SK-N-DZ (cell line): ENCODE measurements at places on chromosomes 5 and 9.

DNA sequence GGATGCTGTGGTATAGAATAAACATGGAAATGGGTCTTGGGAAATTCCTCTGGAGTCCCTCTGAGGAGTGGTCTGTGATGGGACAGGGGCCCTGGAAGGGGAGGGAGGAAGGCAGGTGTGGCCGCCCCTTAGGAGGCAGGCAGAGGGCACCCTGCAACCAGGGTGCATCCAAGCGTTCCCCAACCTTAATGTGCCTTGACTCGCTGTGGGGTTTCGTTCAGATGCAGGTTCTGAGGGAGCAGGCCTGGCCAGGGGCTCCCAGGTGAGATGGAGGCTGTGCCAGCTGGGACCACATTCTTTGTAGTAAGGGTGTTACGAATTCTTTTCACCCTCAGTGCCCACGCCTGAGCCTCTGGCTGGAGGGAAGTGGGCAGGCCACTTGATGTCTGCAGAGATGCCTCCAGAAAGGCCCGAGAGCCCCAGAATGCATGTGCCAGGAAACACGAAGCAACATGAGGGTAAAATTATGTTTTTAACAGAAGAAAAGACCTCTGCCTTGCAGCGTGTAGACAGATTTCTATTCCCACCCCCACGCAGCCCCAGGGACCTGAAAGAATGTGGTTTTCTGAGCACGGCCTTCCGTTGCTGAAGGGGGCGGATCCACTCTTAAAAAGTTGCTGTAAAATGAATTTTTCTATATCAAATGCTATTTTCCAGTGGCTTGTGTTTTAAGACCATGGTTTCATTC lies 150.4 kb upstream of the IER5L start:
- no peak for DNase-seq

- no peak for DNase-seq
These were observed 415 bp downstream of the XRCC4 start for GRCh38 chr5:83077662-83078261.

GRCh38 chr5:105506692-105507277 lies 1944.2 kb upstream of the NUDT12 start:
- peak; percentile 42 for DNase-seq

- no peak for DNase-seq
These were observed 437.1 kb upstream of the TLE4 start for GRCh38 chr9:79134654-79135053.

- DNase-seq, result no peak
These were observed 13.3 kb upstream of the NKD2 start for GRCh38 chr5:995318-995717.

DNA sequence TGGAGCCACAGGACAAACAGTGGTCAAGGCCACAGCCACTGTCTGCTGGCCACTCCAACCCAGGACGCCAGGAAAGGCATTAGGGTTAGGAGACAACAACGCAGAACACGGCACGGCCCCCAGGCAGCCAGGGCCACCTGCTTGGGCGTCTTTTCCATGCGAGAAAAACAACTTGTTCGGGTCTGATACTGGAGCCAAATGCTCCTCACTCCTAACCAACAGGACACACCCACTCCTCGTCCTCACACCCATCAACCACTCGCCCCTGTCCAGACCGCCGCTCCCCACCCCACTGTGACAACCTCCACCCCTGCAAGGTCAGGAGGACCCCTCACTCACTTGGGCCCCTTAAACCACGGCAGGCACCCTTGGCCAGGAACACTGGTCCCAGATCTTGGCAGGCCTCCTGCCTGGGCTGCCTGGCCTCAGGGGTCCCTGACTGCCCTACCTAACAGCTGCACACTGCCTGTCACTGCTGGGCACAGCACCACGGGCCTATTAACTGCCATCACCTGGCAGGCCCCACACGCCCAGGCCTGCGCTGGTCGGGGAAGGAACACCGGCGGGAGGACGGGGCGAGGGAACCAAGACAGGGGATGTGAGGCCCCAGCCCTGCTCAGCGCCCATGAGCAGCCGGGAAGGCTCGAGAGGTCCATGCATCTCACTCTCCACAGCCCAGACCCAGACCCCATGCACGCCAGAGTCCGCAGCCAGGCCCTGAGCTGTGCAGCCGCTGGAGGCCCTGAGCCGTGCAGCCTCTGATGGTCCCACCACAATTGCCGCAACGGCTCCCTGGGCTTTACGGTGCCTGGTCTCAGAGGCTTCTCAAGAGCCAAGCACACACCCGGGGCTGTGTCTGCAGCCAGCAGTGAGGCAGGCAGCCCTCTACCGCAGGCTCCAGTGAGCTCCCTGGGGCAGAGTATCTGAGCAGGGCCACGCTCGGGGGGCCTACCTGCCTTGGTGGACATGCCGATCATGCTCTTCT lies 13.8 kb downstream of the CLPTM1L start:
- no peak for DNase-seq

DNA sequence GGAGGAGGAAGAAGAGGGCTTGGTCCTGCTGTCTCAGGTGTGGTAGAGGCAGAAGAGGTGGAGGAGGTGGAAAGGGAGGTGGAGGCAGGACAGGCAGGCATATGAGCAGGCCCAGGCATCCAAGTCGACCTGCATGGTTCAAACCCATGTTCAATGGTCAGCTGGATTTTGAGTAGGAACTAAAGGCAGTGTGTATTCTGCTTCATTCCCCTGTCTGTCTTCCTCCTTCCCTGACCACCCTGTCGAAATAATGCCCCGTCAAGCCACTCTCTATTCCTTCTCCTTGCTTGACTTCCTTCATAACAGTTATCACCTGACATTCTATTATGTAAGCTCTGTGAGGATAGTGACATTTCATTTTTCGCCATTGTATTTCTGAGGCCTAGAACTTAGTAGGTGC lies 34.8 kb downstream of the ATP6V0E1 start:
- no peak for DNase-seq

GRCh38 chr5:502325-503079 lies 21.7 kb downstream of the SLC9A3 start:
- DNase-seq, result peak; percentile 52

DNA sequence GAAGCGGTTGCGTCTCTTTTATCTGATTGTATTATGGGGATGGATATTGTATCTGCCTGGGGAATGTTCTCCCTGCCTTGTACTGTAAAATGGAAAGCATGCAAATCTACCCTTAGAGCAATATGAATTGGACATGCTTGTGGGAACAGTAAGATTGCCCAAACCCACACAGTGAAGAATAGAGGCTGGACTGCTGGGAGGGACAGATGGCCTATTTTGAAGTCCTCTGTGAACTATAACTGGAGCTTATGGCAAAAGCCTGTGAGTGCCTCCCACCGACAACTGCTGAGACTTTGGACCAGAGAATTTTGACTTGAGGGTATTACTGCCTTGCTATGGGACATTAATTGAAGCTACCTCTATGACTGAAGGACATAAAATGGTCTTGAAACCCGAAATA lies 168.9 kb downstream of the ERCC6L2 start:
- DNase-seq, result no peak

- DNase-seq, result no peak
These were observed 60.2 kb upstream of the HAPLN1 start for GRCh38 chr5:83780699-83781350.

- no peak for DNase-seq
These were observed 79.8 kb downstream of the ARSB start for GRCh38 chr5:78905084-78905938.

GRCh38 chr5:40995801-40996586 lies 75.1 kb downstream of the MROH2B start:
- DNase-seq, result no peak

- no peak for DNase-seq
These were observed 68.3 kb downstream of the TARS1 start for GRCh38 chr5:33509036-33509435.

DNA sequence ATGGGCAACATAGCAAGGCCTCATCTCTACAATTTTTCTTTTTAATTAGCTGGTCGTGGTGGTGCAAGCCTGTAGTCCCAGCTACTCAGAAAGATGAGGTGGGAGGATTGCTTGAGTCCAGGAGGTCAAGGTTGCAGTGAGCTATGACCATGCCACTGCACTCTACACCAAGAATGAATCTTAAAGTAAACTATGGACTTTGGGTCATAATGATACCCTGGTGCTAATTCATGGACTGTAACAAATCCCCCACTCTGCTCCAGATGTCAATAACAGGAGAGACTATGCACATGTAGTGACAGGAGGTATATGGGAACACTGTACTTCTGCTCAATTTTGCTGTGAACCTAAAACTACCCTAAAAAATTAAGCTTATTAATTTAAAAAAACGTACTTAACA lies 155.4 kb downstream of the CEMIP2 start:
- DNase-seq, result no peak

GRCh38 chr5:166401391-166401790 lies 1890.1 kb upstream of the WWC1 start:
- peak; percentile 90 for DNase-seq

GRCh38 chr9:21758540-21758939 lies 43.9 kb upstream of the MTAP start:
- no peak for DNase-seq

- no peak for DNase-seq
These were observed 36.5 kb upstream of the IQGAP2 start for GRCh38 chr5:76366596-76366995.

DNA sequence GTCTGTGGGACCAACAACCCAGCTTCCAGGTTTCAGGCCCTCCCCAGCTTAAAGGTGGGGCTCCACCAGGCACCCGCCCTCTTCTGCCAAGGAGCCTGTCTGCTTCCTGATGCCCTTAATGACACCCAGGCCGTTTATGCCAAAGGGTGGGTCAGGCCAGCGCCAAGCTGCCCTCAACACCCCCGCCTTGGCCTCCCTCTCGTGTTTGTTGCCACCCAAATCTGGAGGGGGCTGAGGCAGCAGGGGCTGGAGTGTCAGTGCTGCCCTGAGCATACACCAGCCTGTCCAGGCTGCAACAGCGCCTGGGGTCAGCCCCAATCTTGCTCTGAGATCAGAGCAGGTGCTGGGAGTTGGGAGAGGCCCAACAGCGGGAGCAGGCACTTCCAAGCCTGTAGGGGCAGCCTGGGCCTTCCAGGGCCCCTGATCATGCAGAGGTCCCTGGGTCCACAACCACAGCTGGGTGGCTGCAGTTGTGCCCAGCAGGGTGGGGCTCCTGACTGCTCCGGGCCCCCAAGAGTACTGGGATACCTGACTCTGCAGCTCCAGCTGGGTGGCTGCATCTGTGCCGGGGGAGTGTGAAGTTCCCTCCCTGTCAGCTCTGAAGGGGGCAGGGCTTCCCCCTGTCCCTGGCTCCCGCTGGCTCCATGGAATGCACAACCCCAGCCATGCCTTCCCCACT lies 34.5 kb upstream of the TYRP1 start:
- peak; percentile 16 for DNase-seq

DNA sequence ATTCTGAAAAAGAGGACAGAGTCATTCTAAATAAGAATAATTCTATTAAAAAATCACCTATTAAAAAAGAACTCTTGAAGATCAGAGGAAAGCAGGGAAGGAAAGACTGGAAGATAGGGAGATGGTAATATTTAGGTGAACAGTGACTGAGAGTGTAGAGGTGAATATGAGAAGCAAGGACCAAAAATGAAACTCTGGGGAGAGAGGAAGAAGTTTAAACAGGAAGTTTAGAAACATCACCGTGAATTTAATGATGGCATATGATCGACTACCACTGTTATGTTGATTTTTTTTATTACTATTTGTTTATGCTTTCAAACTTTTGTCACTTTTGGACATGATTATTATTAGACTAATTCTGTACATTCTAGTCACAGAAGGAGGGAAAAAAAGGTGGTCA lies 1.7 kb upstream of the SPINK6 start:
- DNase-seq, result no peak

DNA sequence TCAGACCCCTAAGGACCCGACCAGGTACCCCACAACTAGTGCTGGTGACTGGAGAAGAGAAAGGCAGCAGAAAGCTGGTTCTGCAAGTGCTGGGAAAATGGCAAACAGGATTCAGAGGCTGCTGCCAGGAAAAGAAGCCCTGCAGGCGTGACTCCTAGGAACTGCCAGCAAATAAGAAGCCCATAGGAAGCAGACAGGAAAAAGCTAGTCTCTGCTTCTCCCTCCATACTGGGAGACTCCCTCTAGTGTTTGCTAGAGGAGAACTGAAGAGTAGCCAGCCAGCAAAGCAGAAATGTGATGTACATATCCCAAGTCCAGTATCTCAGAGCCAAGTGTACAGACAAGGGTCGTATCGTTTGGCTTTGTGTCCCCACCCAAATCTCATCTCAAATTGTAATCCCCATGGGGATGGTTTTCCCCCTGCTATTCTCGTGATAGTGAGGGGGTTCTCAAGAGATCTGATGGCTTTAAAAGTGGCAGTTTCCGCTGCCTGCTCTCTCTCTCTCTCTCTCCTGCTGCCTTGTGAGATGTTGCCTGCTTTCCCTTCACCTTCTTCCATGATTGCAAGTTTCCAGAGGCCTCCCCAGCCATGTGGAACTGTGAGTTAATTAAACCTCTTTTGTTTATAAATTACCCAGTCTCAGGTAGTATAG lies 38.1 kb upstream of the TUSC1 start:
- peak; percentile 3 for DNase-seq

GRCh38 chr9:137294681-137295237 lies 7.3 kb downstream of the NRARP start:
- peak; percentile 56 for DNase-seq

DNA sequence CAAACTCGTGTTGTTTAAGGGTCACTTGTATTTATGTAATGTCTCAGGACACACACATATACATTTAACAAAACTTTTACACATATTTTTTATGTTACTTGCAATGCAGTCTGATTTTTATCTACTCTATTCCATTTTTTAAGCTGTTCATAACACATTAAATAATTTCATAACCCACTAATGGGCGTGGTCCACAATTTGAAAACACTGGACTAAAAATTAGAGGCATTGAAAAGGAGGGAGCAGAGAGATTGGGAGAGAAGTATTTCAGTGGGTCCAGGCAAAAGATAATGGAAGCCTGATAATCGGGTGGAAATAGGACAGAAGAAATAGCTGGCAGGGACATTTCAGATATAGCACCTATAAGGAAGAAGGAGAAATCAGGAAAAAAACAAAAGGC lies 597.3 kb upstream of the CLINT1 start:
- DNase-seq, result no peak

DNA sequence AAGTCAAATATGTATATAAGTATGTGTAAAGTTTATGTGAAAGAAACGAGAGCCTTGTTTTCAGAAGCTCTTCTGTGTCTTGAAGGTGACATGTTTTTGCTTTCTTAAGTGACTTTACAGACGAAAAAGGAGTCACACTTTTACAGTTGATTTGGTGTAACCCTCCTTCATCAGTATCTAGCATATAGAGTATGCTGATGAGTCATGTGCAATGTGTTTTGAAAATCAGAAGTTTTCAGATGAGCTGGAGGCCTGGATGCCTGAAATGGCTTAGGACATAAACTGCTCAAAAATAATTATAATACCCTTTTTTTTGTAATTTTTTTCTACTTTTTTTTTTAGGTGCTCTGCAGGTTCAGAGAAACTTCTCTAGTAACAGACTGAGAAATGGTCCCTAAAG lies 209.5 kb downstream of the CD180 start:
- no peak for DNase-seq
